ENCODE measurements at places on chromosomes 1 and 21.

DNA sequence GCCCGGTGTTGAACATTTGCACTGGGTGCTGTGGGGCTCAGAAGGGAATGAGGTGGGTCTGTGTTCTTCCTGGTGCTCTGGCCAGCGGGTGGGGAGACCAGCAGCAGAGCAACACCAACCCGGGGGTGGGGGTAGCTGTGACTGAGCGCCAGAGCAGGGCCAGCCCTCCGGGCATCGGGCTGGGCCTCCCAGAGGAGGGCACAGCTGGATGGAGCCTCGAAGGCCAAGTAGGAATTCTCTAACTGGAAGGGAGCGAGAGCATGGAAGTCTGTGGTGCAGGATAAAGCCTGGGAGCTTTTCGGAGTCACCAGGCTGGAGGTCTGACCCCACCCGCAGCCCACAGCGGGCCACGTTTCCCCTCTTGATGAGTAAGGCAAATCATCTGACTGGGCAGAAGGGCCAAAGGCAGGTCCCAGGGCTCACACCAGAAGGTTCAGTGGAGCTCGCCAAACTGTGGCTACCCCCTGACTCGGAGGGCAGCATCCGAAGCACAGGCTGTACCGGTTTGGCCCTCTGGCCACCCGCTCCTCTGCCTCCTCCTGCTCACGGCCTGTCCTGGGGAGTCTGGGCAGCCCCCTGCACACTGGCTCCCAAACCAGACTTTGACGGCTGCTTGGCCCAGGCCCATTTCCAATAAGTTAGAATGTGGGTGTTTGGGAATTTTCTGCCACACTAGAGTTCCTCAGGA is 18.8 kb downstream of the SLC1A7 start:
- DNase-seq: no peak

DNA sequence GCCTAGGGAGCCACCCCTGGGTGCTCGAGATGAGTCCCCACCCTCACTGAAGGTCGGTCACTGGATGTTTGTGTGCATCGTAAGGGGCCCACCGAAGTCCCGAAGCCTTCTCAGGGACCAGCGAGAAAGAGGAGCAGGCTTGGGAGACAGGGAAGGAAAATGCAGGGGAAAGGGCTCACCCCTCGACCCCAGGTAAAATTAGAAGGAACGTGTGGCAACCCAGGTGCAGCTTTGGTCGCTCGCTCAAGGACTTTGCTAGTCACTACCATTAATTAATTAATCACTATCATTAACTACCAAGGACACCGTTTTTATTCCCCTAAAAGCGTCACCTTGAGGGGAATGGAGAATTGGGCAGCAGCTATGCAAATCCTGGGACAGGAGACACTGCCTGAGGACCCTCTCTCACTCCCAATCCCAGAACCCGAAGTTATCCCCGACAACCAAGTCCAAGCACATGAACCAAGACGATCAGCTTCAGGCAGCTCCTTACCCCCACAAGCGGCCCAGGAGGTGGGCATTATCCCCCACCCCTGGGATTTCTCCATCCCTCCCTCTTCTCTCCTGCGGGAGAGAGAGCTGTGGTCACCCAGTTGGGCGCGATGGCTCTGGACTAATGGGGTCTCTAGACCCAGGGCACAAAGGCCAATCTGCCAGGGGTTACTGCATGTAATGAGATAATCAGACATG is 4.2 kb upstream of the SIM2 start:
- DNase-seq: no peak

GRCh38 chr1:174169342-174169741 is 10.0 kb downstream of the RABGAP1L start:
- DNase-seq: no peak

DNA sequence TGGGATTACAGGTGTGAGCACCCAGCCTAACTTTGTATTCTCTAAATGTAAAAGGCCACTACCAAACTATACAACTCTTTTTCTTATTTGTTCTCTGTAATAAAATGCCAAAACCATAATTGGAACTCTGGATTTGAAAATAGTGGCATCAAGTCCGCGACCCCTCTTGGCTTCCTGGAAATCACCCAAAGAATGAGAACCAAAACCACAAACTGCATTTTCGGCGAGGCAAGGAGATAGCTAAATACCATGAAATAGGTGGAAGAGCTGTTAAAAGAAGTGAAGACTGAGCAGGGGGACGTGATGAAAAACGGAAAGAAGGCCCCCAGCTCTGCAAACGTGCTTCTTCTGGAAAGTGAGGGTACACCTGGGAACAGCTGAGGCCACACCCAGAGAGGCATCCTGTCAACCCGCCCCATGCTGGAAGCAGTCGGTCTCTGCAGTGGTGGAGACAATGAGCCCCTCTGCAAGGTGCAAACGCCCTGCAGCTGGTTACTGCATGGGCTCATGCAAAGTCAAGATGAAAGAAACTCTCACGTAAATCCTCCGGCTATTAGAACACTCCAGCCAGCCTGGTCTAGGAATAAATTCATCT is 22.5 kb downstream of the VPS26C start:
- DNase-seq: no peak

DNA sequence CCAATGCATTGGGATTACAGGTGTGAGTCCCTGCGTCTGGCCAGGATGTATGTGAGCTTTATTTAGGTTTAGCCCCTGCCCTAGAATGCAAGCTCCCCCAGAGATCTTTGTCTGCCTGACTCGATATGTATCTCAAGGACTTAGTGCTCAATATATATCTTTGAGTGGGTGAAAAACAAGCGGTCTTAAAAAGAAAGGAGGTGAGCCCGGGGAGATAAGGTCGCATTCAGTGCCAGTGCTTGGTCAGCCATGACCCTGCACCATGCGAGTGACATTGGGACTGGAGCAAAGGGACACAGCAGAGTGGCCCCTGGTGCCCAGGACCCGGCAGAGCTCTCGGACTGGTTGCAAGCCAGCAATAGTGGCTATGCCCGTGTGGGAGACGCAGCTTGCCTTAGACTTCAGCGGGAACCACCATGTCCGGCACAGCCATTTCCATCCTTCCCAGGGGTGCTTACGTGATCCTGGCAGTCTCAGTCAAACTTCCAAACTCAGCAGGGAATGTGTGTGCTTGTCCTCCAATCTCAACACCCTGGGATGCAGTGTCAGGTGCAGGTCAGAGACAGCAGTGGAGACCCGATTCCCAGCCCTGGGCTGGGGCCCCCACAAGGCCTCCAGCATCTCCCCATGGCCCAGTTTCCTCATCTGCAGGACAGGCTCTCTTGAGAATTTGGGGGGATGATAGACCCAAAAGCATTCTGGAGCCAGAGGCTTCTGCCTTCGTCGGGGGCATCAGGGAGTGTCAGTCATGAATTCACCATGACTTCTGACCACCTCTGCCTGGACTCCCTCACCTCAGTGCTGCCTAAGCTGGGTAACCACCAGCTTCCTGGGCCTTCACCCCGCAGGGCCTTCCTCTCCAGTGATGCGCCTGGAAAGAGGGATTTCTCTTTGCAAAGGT is 1.8 kb downstream of the MX2 start:
- DNase-seq: no peak

GRCh38 chr1:7426780-7427604 is 344.1 kb upstream of the VAMP3 start:
- DNase-seq: no peak

GRCh38 chr1:114660238-114660637 is 9.6 kb downstream of the DENND2C start:
- no peak for DNase-seq

DNA sequence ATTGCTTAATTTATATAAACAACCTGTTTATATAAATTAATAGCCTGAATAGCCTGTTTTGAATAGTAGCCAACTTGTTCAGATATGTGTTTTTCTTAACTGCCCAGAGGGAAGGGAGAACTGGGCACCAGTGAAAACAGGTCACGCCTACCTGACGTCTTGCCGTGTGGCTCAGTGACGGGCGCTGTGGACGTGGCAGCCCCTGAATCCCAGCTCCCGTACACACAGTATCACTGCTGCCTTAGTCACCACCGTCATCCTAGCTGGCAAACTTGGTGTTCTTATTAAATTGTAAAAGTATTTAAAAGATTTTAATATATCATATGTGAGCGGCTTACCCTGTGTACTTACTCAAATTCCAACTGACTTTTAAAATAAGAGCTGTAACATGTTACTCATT is 35.4 kb upstream of the TRAPPC10 start:
- DNase-seq: no peak

DNA sequence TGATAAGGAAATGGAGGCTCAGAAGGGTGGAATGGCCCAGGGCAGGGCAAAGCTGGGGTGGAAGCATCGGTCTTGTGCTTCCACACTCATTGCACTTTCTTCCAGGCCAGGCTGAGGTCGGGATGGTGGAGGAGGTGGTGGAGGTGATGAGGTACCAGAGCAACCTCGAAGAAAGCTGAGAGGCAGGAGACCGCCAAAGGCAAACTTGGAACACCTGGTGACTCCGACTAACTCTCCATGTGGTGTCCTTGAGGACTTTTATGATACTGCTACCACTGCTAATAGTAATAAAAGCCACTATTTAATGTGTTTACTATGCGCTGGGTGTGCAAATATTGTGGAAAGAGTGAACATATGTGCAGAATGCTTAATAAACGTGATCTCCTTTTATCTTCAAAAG is 16.9 kb upstream of the BTG2 start:
- DNase-seq: no peak

DNA sequence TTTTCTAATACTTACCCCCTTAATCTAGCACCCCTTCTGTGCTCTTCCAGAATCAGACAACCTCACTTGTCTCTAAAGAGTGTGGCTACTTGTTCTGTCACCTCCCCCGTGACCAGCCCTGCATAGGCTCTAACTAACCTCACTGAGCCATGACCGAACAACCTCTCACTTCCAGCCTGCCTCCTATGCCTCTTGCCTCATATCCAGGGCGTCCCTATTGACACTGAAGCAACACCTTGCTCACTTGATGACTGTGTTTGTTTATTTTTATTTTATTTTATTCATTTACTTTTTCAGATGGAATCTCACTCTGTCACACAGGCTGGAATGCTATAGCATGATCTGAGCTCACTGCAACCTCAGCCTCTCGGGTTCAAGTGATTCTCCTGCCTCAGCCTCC is 235.1 kb upstream of the B3GALT2 start:
- DNase-seq: no peak
